ENCODE measurements at places on chromosomes 13 and 19. TPM values are rescaled to one million over a fixed set of nuclear protein-coding genes. Genes with fewer than 3 reads are reported as not detected.
A peak's percentile ranks its signal among the peaks of the same experiment; 100 is the strongest.

GRCh38 chr19:46772170-46773017 lies 16.0 kb downstream of the SLC1A5 start:
- H3K4me1 ChIP-seq = peaks cover 5% of the 10 kb centered on the region
- H3K27ac ChIP-seq = no peak overlapping the region
- H3K4me3 ChIP-seq = no peak overlapping the region
- no peak for DNase-seq

DNA sequence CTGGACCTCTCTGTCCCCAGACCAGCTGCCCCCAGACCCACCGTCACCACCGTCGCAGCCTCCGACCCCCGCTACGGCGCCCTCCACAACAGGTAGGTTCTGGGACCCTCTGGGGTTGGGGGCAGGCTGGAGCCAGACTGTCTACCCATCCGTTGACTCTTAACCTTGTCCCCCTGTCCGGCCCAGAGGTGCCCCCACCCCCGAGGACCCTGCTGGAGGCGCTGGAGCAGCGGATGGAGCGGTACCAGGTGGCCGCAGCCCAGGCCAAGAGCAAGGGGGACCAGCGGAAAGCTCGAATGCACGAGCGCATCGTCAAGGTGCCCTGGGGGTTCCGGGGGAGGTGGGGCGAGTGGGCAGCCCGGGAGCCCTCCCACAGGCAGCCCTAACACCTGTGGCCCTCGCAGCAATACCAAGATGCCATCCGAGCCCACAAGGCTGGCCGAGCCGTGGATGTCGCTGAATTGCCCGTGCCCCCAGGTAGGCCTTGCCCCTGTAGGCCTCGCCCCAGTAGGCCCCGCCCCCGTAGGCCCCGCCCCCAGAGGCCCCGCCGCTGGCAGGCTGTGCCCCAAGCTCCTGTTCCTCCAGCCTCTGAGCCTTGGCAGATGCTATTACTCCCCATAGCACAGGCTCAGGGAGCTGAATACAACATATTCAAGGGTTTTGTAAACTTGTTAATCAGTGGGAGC lies 12.9 kb downstream of the CC2D1A start:
- no peak overlapping the region for H3K27ac ChIP-seq
- DNase-seq = no peak
- no peak overlapping the region for H3K4me3 ChIP-seq
- H3K27me3 ChIP-seq = no peaks in the 10 kb centered on the region

- H3K27ac ChIP-seq = peak overlapping the region; percentile 91
- peak overlapping the region; percentile 83 for H3K4me3 ChIP-seq
- DNase-seq = peak; percentile 31
- no peaks in the 10 kb centered on the region for H3K27me3 ChIP-seq
- peaks cover 6% of the 10 kb centered on the region for H3K36me3 ChIP-seq
Measured at GRCh38 chr13:29849731-29850212, 645 bp downstream of the UBL3 start.

DNA sequence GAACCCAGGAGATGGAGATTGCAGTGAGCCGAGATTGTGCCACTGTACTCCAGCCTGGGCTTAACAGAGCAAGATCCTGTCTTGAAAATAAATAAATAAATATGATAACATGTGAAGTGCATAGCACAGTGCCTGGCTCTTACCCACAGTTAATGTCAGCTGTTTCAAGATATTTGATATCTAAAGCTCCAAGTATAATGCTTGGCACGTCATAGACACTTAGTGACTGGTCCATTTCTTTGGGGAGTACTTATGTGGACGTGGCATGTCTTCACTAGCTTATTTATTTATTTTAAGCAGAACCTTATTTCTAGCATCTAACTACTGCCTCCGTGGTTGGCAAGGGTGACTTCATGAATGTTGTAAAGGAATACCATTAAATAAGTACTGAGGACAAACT lies 18.8 kb downstream of the GARRE1 start:
- no peaks in the 10 kb centered on the region for H3K27me3 ChIP-seq
- peaks cover 17% of the 10 kb centered on the region for H3K36me3 ChIP-seq
- DNase-seq = no peak
- H3K4me1 ChIP-seq = peaks cover 61% of the 10 kb centered on the region

GRCh38 chr13:41458187-41458760 lies 924 bp downstream of the RGCC start:
- peak; percentile 57 for DNase-seq
- H3K27ac ChIP-seq = peak overlapping the region; percentile 84
- peaks cover 53% of the 10 kb centered on the region for H3K4me1 ChIP-seq
- H3K36me3 ChIP-seq = peaks cover 37% of the 10 kb centered on the region
- peaks cover 25% of the 10 kb centered on the region for H3K27me3 ChIP-seq

- H3K36me3 ChIP-seq = peaks cover 4% of the 10 kb centered on the region
- peaks cover 18% of the 10 kb centered on the region for H3K4me1 ChIP-seq
- H3K27me3 ChIP-seq = peaks cover 50% of the 10 kb centered on the region
- peak overlapping the region; percentile 82 for H3K4me3 ChIP-seq
Measured at GRCh38 chr13:71863254-71863865, 3.6 kb downstream of the DACH1 start.

DNA sequence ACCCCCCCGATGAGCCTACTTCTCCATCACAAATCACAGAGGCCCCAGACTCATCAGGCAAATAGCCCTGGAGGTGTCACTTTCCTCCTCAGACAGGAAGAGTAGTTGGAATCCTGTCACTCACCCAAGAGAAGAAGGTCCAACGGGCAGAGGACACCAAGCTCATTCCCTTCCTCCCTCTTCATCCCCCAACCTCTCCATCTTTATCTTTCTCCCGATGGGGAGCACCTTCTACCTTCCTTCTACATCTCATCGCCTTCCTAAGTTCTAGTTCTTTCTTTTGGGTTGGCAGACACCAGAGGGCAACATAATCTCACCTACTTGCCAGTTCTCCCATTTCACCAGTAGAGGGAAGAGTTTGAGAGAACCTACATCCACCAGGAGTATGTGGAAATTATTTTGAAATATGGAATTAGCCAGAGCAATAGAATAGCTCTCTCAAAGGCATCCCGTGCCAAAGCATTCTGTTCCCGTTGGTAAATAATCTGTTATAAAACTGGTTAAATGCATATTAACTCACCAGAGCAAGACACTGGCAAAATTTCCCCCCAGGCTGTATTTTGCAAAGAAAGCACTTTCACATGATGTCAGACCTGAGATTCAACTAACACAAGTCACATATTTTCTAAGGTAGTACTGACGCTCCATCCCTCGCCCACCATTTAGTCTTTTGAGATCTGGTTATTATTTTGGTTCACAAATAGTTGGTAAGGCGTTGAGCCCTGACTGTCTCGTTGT lies 55.0 kb downstream of the ZIC5 start:
- H3K27me3 ChIP-seq = peaks cover 12% of the 10 kb centered on the region
- peaks cover 33% of the 10 kb centered on the region for H3K4me1 ChIP-seq
- H3K27ac ChIP-seq = no peak overlapping the region
- DNase-seq = peak; percentile 33
- H3K36me3 ChIP-seq = peaks cover 4% of the 10 kb centered on the region
- H3K4me3 ChIP-seq = no peak overlapping the region

DNA sequence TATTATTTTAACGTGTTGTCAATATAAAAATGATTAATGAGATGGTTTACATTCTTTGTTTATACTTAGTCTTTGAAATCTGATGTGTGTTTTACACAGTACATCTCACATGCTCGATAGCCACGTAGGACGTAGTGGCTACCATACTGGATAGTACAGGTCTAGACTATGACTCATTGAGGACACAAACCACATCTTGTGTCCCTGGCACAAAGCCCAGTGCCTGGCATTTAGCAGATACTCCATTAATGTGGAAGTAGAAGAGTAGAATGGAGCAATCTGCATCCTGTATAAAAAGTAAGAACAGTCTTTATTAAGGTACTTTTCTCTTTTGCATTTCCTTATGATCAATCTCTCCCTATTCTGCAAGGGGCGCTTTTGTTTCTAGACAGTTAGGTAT lies 49.0 kb upstream of the FRY start:
- no peaks in the 10 kb centered on the region for H3K4me1 ChIP-seq
- no peak overlapping the region for H3K4me3 ChIP-seq
- peaks cover 11% of the 10 kb centered on the region for H3K27me3 ChIP-seq

- no peak overlapping the region for H3K27ac ChIP-seq
- DNase-seq = no peak
- no peaks in the 10 kb centered on the region for H3K27me3 ChIP-seq
- no peaks in the 10 kb centered on the region for H3K4me1 ChIP-seq
- H3K4me3 ChIP-seq = no peak overlapping the region
- no peaks in the 10 kb centered on the region for H3K36me3 ChIP-seq
Measured at GRCh38 chr13:69545551-69545950, 562.1 kb upstream of the ATXN8OS start.

- no peaks in the 10 kb centered on the region for H3K27me3 ChIP-seq
- peaks cover 13% of the 10 kb centered on the region for H3K36me3 ChIP-seq
- no peak overlapping the region for H3K4me3 ChIP-seq
- no peak overlapping the region for H3K27ac ChIP-seq
- H3K4me1 ChIP-seq = no peaks in the 10 kb centered on the region
Measured at GRCh38 chr13:21501686-21502085, 42.6 kb upstream of the ZDHHC20 start.

DNA sequence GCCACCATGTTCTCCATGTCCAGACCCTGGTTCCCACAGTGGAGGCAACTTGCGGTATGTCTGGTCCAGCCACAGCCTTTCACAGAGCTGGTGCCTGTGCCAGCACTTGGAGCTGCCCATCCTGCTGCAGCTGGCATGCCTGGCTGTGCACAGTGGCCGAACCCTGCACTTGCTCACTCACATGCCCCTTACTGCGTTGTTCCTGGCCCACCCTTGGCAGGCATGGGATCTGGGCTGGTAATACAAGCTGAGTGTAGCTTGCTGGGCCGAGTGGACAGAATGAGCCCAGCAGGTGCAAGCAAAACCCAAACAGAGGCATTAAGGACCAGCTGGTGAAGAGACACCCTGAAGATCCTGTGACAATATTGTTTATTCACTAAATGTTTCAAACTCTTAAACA lies 583.9 kb upstream of the SLITRK6 start:
- DNase-seq = no peak
- H3K27ac ChIP-seq = no peak overlapping the region
- H3K36me3 ChIP-seq = no peaks in the 10 kb centered on the region

DNA sequence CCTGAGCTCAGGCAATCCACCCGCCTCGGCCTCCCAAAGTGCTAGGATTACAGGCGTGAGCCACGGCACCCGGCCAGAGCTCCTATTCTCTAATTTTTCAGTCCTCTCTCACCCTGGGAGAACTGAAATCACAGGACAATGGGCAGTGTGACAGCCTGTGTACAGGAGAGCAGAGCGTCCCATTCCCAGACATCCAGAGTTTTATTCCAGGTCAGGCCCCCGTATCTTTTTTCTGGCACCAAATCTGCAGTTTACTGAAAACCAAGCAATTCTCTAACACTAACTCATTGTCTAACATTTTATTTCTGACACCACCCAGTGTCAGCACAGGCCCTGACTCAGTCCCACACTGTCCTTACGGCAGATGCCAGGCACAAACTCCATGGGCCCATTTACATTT lies 6.7 kb downstream of the ZNF708 start:
- DNase-seq = no peak
- H3K27me3 ChIP-seq = no peaks in the 10 kb centered on the region
- peaks cover 29% of the 10 kb centered on the region for H3K4me1 ChIP-seq
- no peak overlapping the region for H3K27ac ChIP-seq
- peaks cover 89% of the 10 kb centered on the region for H3K36me3 ChIP-seq
- no peak overlapping the region for H3K4me3 ChIP-seq

DNA sequence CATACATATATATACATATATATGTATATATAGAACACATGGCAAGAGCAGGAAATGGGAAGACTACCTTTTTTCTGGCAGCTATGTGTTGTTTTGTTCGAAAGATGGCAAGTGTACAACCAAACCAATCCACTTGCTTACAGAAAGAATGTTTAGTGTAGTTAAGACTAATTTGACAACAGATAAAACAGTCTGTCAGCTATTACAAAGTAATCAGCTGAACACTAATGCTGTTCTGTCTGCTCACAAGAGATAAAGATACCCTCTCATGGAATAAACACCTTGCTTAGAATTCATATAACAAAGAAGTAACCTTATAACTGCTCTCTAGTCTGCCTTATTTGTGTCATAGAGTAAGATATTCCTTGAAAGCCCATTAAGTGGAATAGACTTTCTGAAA lies 858 bp upstream of the KCNRG start:
- peaks cover 79% of the 10 kb centered on the region for H3K36me3 ChIP-seq
- no peak for DNase-seq
- H3K4me3 ChIP-seq = no peak overlapping the region
- no peak overlapping the region for H3K27ac ChIP-seq
- H3K27me3 ChIP-seq = no peaks in the 10 kb centered on the region
- H3K4me1 ChIP-seq = peaks cover 12% of the 10 kb centered on the region

- H3K4me1 ChIP-seq = peaks cover 2% of the 10 kb centered on the region
- no peak overlapping the region for H3K27ac ChIP-seq
- DNase-seq = no peak
Measured at GRCh38 chr19:4354897-4355296, 11.5 kb downstream of the MPND start.

DNA sequence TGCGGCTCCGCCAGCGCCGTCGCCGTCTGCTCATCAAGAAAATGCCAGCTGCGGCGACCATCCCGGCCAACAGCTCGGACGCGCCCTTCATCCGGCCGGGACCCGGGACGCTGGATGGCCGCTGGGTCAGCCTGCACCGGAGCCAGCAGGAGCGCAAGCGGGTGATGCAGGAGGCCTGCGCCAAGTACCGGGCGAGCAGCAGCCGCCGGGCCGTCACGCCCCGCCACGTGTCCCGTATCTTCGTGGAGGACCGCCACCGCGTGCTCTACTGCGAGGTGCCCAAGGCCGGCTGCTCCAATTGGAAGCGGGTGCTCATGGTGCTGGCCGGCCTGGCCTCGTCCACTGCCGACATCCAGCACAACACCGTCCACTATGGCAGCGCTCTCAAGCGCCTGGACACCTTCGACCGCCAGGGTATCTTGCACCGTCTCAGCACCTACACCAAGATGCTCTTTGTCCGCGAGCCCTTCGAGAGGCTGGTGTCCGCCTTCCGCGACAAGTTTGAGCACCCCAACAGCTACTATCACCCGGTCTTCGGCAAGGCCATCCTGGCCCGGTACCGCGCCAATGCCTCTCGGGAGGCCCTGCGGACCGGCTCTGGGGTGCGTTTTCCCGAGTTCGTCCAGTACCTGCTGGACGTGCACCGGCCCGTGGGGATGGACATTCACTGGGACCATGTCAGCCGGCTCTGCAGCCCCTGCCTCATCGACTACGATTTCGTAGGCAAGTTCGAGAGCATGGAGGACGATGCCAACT lies 24.4 kb upstream of the KCTD15 start:
- no peak overlapping the region for H3K27ac ChIP-seq
- H3K36me3 ChIP-seq = no peaks in the 10 kb centered on the region
- H3K4me3 ChIP-seq = no peak overlapping the region
- no peak for DNase-seq
- no peaks in the 10 kb centered on the region for H3K27me3 ChIP-seq
- no peaks in the 10 kb centered on the region for H3K4me1 ChIP-seq

DNA sequence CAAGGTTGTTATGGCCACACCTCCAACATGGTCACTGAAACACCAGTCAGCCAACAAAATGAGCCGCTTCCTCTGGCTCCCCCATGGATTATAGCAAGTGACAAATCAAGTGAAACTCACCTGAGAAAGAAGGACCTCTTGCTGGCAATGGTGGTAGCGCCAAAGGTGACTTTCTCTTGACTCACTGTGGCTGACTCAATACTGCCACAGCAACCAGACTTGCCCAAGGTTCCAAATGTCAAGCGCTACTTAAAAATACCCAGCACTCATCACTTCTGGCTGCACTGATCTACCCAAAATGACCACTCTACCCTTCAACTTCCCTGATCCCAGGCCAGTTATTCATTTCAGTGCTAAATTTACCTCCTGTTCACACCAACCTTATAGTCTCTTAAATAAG lies 495.5 kb downstream of the FOXO1 start:
- H3K36me3 ChIP-seq = peaks cover 7% of the 10 kb centered on the region
- no peak overlapping the region for H3K27ac ChIP-seq
- H3K4me3 ChIP-seq = no peak overlapping the region
- peaks cover 33% of the 10 kb centered on the region for H3K4me1 ChIP-seq

Gene SPPL2B
- total RNA-seq = 69.9 TPM

Gene JSRP1
- not detected for total RNA-seq

Gene SMIM44
- total RNA-seq = not detected

Gene CRB3
- 0.64 TPM for total RNA-seq

Gene GGN
- total RNA-seq = not detected

Gene DIRAS1
- total RNA-seq = not detected

Gene ZSWIM4
- total RNA-seq = 6.2 TPM

Gene CTU1
- 8.5 TPM for total RNA-seq

Measured in activated CD4-positive, alpha-beta T cell treated with anti-CD3 and anti-CD28 coated beads, Interleukin-2, amount 10 ng/mL, durations not matched to agents 7 days and 5 days (primary cell).